Heart right ventricle (tissue), 16 donors: ENCODE measurements at places on chromosomes 16 and 17. TPM values are rescaled to one million over a fixed set of nuclear protein-coding genes. Genes with fewer than 3 reads are reported as not detected.

Gene TSPAN10
- 0.23 TPM for total RNA-seq

Gene SPNS2
- total RNA-seq: 9.0 TPM

Gene PPP1R27
- not detected for total RNA-seq

Gene MYH13
- not detected for total RNA-seq

Gene SMIM36
- total RNA-seq: not detected

Gene CACNG1
- total RNA-seq: not detected

Gene MRTFB
- 36.9 TPM for total RNA-seq

Gene IRX5
- total RNA-seq: 5.7 TPM

Gene CIITA
- 9.7 TPM for total RNA-seq

Gene PIRT
- total RNA-seq: not detected

Gene LPCAT2
- total RNA-seq: 6.9 TPM

Gene NUPR1
- 16.7 TPM for total RNA-seq

Gene KRT28
- total RNA-seq: not detected

Gene TP53
- 15.2 TPM for total RNA-seq

Gene ALOX12
- not detected for total RNA-seq

Gene MMP28
- total RNA-seq: 2.0 TPM

Gene KLHL10
- total RNA-seq: not detected

Gene SLC52A1
- total RNA-seq: 0.14 TPM

Gene TLCD3A
- 2.3 TPM for total RNA-seq

Gene TIGD7
- 11.2 TPM for total RNA-seq

Gene USP43
- total RNA-seq: not detected

Gene GGNBP2
- 35.6 TPM for total RNA-seq

Gene CDRT15
- total RNA-seq: not detected

Gene PIPOX
- 0.59 TPM for total RNA-seq

Gene PLXDC1
- 16.9 TPM for total RNA-seq

Gene FSCN2
- total RNA-seq: 0.47 TPM

Gene WFDC1
- 2.1 TPM for total RNA-seq
